ENCODE measurements at places on chromosomes 6 and 20.

DNA sequence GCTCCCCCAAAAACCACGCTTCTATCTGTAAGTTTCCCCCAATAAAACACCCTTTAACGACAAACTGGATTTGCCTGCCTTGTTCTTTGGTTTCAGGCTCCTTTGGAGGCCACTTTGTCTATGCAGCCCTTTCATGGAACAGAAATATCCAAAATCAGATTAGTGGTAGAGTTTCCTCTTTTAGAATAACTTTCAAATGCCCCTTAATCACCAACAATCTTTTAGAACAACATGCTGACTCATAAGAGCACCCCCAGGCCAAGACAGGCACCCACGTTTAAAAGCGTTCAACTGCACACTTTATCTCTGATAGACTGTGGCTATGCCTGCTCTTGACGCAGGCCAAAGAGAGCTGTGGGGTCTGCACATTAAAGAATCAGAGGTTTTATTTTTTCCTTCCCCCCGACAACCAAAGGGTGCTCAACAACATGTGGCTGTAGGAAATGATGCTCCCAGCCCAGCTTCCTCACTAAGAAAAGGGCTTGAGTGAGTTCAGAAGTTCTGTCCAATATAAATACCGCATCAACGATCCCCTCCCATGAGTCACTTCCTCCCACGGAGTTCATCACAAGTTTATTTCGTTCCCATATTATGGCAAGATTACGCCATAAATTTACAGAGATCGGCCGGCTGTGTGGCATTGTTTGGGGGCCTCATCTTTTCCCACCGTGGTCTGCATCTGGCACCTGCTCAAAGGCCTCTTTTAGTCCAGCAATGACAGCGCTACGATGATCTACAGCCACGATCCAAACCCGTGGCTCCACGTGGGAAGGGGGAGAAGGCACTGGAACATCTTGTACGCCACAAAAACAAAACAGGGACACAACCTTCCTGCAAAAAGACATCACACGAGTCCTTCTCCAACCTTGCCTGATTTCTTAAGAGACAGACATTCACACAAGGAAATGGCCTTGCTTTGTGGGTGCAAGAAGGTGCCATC lies 88.8 kb upstream of the NFATC2 start:
- DNase-seq: peak; percentile 94

DNA sequence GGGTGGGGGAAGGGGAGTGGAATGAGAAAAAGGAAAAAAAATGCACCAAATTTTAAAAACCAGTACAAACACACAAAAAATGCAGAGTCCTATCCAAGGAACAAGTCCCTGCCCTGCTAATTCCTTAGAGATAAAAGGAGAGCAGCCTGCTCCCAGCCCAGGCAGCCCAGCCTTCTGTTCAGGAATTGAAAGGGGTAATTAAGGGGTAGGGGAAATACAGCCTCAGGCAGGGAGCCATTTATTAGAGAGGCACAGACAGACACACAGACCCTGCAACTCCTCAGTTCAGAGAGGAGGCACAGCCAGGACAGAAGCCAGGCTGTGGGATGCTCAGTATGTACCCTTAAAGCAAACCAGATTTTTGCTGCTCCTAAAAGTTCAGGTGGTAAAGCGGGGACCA lies 137.2 kb downstream of the EYA2 start:
- no peak for DNase-seq

GRCh38 chr6:127013865-127014264 lies 104.6 kb upstream of the RSPO3 start:
- DNase-seq: no peak

GRCh38 chr6:499617-500016 lies 108.1 kb downstream of the IRF4 start:
- DNase-seq: no peak

DNA sequence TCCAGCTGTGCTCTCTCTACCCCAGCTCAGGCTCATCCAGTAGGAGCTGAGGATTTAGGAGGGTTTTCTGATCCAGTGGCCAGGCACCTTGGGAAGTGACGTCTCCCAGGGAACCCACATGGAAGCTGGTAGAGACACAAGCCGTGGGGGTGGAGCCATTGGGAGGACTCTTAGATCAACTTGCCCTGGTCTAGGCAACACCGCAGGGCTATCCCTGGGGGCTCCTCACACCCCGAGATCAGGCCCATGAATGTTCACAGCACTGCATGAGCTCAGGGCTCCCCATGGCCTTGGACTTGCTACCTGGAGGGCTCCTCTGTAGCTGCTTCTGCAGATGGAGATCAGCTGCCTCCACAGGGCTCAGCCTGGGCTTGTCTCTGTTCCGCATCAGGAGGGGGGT lies 112.1 kb downstream of the CDH4 start:
- no peak for DNase-seq

DNA sequence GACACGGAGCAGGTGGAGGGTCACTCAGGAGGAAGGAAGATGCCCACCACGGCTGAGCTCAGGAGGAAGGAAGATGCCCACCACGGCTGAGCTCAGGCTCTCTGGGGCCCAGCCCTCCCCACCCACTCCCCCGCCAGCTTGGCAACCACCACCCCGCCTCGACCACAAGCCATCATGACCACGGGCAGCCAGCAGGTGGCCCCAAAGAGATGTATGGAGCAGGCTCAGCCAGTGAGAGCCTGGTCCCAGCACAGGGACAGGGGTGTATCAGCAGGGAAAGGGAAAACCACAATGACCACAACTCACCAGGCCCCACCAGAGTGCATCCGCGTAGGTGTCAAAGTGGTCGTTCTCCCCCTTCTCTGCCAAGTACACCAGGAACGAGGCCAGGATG lies 30.4 kb downstream of the KCNQ2 start:
- DNase-seq: no peak

DNA sequence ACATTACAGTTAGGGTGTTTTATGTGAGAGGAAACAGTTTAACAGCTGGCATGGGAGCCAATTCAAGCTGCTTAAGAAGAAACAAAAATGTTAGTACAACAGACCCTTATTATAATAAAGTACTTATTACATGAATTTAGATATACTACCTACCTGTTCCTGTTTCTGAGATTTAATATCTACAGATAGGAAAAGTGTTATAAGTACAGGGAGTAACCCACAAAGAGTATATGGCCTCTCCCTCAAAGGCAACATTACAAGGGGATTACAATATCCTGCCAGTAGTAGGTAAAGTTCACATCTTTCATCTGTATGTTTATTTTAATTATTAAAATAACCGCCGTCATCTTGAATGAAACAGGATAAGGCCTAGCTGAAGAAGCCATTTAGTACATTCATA lies 1.8 kb upstream of the ME1 start:
- DNase-seq: no peak

DNA sequence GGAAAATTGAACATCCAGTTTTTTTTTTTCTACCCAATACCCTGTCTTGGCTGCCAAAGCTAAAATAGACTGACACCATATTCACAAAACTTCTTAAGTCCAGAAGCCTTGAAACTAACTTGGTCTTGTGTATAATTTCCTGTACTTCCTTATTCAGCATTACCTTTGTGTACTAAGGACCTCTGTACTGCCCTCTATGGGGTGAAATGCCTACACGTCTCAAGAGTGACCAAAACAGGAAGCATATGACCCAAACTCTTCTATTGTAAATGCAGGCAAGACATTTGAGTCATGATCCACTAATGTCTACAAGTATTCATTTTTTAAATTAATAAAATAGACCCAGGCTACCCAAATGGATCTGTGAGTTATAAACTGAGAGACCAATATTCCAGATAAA lies 50.4 kb downstream of the HMGCLL1 start:
- DNase-seq: no peak

GRCh38 chr20:38148328-38149102 lies 16.6 kb downstream of the TGM2 start:
- DNase-seq: no peak
